Hepatocyte (in vitro differentiated cells): ENCODE measurements at places on chromosomes 5 and 9.
A peak's percentile ranks its signal among the peaks of the same experiment; 100 is the strongest.

GRCh38 chr5:67383451-67383850 is 186.9 kb upstream of the CD180 start:
- no peak for DNase-seq

DNA sequence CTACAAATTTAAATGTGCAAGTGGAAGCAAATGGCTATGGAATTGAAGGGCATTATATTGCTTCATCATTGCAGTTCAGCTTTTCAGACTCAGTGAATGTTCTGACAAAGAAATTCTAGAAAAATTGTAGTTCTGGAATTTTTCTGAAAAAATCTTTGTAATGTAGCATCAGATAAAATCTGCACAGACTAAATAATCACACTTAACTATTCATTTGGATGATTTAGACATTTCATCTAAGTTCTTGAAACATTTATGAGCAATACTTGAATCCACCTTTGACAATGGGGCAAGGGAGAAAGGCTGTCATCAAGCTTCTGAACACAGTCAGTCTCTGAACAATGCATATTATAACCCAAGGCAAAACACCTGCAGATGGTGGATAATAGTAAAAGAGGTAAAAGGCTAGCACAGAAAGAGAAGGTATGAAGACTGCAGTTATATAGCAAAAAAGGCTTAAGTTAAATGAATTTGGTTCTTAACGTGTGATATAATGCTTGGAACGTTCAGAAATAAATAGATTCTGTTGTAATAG is 1352.0 kb upstream of the NUDT12 start:
- DNase-seq = no peak

DNA sequence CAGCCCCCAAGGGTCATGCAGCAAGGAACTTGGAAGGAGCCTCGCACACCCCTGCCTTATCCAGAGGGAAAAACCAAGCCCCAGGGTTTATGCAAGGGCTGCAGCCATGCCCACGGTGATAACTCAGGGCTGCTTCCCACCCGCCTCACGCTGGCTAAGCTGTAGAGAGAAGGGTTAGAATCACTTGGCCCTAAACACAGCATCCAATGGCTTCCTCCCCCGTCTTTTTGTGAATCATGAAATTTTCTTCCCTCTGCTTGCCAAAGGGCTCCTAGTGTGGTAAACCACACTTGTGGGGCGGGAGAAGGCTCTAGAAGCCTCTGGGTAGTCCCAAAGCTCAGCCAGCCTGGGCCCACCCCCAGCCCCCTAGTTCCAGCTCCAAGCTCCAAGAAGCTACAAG is 55.9 kb upstream of the ORM1 start:
- no peak for DNase-seq

DNA sequence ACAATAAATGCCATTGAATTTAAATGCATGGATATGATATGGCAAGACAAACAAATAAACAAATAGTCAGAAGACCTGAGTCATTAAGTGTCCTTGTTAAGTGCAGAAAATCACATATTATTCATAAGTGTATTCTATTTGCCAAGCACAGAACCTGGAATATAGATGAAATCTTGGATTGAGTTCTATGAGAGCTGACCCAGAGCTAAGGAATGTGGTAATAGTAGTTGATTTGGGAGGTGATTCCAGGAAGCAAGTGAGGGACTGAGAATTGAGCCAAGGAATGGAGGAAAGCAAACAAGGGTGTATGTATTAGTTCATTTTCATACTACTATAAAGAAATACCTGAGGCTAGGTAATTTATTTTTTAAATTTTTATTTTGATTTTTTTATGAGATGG is 208.9 kb downstream of the TRIM32 start:
- DNase-seq = no peak

- DNase-seq = no peak
Observed at GRCh38 chr9:124255222-124255621, 2.5 kb upstream of the NEK6 start.

DNA sequence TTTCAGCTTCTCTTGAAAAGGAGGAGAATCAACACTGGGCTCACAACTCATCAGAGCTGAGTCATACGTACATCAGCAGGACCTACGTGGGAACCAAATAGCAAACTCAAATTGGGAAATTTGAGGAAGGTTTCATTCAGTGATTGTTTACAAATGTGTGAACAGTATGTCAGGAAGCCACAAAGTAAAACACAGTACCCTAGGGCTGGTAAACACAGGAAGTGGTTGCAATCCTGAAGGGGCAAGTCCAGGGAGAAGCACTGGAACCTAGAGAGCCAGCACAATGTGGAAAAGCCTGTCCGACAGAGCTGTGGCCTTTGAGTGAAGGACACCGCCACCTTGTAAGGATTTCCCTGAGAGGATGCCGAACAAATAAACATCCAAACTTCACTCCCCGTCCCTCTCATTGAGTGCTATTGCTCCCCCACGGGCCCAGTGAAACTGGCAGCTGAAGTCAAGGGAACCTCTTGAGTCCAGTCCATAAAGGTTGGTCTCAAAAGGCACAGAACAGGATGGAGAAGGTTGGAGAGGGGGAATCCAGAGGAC is 26.7 kb upstream of the RICTOR start:
- DNase-seq = no peak

- DNase-seq = no peak
Observed at GRCh38 chr5:134965271-134965825, 2.4 kb upstream of the CATSPER3 start.

GRCh38 chr9:135756576-135756975 is 54.6 kb downstream of the KCNT1 start:
- DNase-seq = no peak

- DNase-seq = no peak
Observed at GRCh38 chr5:66144834-66145390, 812 bp downstream of the SREK1 start.

DNA sequence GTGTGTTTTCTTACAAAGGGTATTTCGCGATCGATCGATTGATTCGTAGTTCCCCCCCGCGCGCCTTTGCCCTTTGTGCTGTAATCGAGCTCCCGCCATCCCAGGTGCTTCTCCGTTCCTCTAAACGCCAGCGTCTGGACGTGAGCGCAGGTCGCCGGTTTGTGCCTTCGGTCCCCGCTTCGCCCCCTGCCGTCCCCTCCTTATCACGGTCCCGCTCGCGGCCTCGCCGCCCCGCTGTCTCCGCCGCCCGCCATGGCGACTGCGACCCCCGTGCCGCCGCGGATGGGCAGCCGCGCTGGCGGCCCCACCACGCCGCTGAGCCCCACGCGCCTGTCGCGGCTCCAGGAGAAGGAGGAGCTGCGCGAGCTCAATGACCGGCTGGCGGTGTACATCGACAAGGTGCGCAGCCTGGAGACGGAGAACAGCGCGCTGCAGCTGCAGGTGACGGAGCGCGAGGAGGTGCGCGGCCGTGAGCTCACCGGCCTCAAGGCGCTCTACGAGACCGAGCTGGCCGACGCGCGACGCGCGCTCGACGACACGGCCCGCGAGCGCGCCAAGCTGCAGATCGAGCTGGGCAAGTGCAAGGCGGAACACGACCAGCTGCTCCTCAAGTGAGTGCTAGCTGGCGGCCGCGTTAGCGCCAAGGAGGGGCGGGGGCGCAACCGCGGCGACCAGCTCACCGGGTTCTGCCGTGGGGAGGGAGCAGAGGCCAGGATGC is 480 bp downstream of the LMNB1 start:
- DNase-seq = peak; percentile 76
